Fibroblast of the aortic adventitia (primary cell): ENCODE measurements at places on chromosomes 1 and 21. TPM values are rescaled to one million over a fixed set of nuclear protein-coding genes. Genes with fewer than 3 reads are reported as not detected.

DNA sequence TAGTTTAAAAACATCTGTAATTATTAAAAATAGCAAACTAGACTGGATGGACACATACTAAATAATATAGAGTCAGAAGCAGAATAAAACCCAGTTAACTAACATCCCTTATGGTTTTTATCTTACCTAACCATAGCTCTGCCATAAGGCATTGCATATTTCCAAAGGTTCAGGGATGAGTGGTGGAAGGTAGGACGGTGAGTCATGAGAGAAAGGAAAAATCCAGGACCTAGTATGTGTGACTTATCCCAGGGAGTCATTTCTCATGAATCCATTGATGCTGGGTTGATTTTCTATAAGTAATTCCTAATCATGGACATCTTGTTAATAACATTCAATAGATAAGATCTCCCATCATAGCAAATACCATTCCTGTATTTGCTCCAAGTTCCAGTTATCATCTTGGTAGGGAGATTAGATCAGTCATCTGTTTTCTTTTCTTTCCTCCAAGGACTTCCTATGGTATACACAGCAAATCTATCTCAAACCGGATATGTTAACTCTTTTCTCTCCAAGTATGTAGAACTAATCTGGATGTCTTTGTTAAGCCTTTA, 490.7 kb upstream of the B3GALT2 start:
- no peak for DNase-seq

Gene LRRC39
- total RNA-seq, result 0.36 and 3.7 TPM in 2 replicates

DNA sequence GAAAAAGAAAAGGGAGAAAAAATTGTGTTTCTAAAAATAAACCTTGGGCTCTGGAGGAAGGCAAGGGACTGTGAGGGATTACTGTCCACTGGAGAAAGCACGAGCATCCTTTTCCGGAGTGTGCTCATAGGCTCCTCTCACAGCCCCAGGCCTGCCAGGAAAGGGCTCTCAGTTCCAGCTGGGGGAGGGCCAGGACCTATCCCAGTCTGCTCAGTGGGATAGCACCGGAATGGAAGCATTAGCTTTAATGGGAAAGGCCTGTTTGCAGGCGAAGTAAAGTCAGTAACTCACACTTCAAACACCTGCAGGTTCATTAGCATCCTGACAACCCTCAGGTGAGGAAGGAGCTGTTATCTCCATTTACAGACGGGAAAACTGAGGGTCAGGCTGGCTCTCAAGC, 113.9 kb upstream of the USP24 start:
- DNase-seq, result peak; percentile 47

Gene FMO4
- 4.8 and 7.2 TPM in 2 replicates for total RNA-seq

GRCh38 chr1:22507587-22507986, 55.7 kb upstream of the EPHA8 start:
- DNase-seq, result no peak

Gene INSRR
- total RNA-seq, result 0.08 TPM in 1 of 2 replicates, not detected in the other

DNA sequence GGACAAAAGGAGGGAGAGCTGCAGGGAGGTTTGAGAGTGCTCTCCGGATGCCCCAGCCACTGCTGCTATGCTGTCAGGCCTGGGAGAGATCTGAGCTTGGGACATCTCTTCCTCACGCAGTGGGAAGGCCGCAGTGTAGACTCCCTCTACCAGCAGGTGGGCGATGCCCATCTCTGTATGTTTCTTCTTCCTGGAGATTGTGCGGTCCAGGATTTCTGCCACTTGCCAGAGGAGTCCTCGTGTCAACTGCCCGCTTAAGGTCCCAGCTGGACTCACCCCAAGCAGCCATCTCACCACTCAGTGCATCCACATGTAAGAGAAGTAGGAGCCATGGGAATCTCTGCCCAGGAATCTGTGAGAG, 10.9 kb downstream of the CPLANE2 start:
- no peak for DNase-seq

- DNase-seq, result no peak
Observed at GRCh38 chr1:147336291-147336690, 93.8 kb downstream of the CHD1L start.

DNA sequence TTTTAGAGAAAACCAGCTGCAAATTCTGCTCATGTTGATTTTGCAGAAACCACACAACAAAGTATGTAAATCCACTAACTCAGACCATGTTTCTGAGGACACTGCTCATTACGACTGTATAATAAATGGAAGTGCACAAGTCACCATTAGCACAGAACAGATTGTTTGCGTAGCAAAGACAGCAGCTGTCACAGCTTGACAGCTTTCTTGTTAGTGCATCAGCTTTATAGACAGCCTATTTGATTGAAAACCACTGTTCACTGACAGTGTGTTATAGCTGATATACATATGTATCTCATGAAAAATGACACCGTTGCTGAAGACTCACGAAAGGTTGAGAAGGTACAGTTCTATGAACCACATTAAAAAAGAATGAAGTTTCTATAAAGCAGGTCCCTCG, 560.2 kb upstream of the ZRANB2 start:
- DNase-seq, result no peak

DNA sequence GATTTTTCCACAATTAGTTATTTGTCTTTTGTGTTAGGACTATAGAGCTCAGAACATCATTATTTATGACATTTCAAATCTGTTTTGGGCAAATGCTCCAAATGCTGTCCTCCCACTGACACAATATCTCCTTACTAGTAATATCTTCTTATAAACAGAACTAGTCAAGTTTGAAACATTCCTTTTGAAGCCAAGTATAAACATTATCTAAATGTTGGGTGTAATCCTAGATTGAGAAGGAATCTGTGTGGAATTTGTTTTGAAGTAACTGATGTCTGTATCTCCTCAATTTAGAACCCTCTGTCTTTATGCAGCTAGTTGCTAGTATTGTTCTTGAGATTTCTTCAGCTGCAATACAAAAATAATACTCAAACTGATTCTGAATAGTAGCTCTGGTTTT, 28.5 kb upstream of the PAXBP1 start:
- DNase-seq, result peak; percentile 16

Gene EEIG2
- 37.9 and 51.1 TPM in 2 replicates for total RNA-seq

Gene CLDN14
- 0.27 and 0.57 TPM in 2 replicates for total RNA-seq

Gene CD101
- 0.09 and 0.41 TPM in 2 replicates for total RNA-seq
